ENCODE measurements at places on chromosomes 7 and 10.

GRCh38 chr10:129448539-129448938, 18.5 kb upstream of the MGMT start:
- DNase-seq, result no peak

DNA sequence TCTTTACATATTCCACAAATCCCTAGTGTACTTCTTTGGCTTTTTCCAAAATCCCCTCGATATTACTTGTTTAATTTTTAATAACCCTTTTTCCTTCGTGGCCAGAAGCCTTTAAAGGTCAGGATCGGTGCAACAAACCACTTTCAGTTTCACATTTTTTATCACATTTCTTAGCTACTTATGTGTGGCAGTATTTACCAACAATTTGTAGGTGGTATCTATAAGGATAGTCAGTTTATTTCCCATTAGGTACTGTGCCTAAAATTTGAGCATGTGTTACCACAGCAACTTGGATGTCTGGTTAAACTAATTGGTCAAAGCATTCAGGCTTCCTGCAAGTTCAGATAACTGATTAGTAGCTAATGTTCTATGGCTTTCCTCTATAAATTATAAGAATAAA, 104.9 kb downstream of the CDK14 start:
- DNase-seq, result no peak

DNA sequence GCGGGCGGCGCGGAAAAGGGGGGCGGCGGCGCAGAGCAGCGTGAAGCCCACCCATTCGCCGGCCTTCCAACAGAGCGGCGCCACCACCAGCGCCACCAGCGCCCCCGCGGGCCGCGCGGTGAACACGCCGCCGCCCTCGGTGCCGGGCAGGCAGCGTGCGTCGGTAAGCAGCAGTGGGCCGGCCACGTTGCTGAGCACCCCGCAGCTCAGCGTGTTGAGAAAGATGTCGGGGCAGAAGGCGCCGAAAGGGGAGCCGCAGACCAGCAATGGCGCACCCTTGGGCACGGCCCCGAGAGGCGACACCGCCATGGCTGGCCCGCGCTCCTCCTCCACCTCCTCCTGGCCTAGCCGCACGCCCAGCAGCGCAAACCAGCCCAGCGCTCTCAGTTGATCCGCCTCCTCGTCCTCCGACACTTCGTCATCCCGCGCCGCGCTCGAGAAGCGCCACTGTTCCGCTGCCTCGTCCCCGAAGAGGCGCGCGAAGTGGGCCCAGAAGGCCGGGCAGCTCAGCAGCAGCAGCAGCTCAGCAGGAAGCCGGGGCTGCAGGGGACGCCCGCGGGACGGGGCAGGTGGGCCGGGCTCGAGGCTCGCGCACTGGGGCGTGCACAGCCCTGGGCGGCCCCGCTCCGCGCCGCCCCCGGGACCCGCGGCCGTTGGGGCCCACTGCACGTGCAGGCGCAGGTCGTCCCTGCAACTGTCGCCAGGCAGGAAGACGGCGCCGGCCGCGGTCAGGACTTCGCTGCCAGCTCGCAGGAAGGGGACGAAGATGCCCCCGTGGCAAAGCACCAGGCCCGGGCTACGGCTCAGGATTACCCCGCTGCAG, 623 bp downstream of the TYSND1 start:
- DNase-seq, result no peak

GRCh38 chr7:128407751-128408708, 1.8 kb downstream of the IMPDH1 start:
- DNase-seq, result no peak

DNA sequence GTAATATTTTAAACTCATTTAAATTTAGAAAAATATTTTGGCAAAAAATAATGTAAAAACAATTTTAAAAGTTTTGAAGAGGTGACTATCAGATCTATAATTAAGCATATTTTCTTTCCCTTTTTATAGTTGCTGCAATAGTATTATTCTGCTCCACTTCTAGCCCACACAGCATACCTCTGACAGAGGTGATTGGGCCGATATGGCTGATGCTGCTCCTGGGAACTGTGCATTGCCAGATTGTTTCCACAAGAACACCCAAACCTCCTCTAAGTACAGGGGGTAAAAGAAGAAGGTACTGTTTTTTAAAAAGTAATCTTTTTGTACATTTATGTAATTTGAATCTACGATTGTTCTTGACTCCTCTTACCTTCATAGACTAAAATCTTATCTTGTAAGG, 110.1 kb downstream of the PHTF2 start:
- DNase-seq, result no peak

DNA sequence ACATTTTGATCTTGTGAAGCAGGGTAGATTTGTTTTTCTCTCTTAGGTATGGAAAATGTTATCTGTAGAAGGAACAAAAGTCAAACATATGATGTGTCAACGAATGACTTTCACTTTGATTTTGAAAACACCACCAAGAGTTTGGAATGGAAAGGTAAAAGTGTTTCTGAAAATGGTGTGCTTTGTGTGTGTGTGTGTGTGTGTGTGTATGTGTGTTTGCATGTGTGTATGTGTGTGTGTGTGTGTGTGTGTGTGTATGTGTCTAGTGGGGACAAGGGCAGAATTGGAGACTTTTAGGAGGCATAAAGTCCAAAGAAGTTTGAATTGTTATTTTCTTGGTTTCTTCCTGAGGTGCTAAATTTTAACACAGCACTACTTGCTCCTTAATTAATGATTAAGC, 115.4 kb upstream of the PRKCQ start:
- DNase-seq, result no peak

DNA sequence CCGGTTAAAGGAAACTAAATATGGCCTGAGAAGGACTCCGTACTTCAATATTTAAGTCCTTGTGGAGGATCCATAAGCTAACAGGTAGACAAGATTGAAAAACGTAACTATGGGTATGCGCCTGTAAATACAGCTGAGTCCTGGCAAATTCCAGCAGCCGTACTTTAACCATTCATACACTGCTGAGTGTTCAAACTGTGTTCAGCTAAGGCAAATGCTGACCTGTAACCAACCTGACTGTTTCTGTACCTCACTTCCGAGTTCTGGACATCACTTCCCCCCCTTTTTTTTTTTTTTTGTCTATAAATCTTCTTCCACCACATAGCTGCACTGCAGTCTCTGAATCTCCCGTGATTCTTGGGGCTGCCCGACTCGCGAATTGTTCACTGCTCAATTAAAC, 69.1 kb downstream of the SRPK2 start:
- no peak for DNase-seq

DNA sequence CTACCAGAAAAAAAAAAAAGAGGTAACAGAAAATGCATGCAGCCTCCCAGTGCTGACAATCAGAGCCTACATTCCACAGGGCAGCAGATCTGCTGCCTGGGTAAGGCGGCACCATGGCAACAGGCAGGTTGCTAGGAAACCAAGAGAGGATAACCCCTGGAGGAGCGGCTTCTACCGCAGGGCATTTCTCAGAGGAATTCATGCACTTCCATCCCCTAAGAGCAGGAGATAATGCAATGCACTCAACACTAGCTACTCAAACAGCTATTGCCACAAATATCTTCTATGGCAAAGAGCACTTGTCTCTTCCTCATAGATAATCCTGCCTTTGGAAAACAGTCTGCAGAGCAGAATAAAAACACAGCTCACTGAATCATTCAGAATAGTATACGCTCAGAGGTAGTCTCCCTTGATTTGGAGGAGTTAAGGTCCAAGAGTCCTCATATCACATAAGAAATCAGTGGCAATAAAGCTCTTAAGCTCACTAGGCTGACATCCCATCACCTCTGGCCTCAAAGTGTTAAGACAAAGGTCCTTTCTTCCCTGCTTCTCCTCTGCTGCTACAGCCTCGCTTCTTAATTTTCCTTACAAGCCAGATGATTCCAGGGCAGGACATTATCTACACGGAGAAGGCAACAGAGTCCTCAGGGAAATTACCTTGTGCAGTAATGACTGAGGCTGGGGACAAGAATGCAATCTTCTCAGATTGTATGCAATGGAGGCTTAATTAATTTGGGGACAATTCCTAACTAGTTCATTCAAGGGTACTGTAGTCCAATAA, 10.7 kb downstream of the PSAP start:
- DNase-seq, result no peak

DNA sequence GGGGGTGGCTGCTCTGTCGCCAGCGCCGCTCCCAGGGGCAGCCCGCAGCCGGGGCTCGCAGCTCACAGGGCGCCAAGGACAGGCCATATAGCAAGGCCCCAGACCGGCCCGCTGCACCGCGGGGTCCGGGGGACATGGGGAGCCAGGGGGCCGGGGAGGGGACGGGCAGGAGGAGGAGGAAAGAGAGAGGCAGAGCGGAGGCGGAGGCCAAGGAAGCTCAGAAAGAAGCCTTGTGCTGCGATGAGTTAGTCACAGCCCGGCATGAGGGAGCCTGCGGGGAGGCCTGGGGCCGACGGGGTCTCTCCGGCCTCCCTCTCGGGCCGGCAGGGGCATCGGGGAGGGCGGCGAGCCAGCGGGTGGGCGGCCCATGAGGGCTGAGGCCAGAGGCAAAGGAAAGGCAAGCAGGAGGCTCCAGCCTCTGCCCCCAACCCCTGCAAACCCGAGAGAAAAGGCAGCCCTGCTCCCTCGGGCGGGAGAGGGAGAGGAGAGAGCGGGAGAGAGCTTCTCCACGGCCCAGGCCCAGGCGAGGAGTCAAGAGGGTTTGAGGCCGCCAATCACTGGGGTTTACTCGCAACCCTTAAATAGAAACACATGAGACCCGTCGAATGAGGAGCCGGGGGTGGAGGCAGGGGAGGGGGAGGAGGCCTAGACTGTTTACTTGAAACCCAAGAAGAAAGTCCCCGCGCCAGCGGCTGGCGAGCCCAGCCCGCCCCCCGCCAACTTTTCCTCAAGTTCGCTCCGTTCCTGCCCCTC, 167.9 kb downstream of the NEURL1 start:
- DNase-seq, result no peak

DNA sequence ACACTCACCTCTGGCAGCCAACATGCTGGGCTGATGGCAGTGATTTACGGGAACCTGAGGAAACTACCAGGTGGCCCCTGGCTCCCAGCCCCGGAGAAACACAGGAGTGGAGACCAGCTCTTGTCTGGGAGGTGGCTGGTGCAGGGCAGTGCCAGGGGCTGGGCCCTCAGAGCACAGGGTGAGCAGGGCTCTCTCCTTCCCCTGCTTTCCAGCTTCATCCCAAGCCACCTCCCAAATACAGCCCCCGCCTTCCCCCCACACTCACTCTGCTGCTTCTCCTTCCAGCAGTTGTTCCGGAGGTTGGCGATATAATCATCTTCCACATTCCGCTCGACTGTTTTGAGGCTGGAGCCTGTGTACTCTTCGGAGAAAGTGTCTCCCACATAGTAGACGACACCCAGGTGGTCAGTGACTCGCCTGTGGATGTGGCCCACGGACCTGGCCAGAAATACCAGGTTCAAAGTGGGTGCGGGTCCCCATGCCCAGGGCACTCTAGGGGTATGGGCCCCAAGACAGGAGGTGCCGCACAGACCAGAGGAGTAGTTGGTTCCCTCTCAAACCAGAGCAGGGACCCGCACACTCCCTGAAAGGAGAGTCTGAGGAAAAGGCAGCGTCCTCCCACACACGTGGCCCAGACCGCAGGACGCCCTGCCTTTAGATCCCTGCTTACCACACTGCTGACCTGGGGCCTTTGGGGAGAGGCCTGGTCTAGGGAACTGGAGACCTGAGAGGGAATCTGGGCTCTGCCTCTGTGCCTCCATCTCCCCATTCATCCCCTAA, 18.3 kb downstream of the DNAJB12 start:
- DNase-seq, result no peak

DNA sequence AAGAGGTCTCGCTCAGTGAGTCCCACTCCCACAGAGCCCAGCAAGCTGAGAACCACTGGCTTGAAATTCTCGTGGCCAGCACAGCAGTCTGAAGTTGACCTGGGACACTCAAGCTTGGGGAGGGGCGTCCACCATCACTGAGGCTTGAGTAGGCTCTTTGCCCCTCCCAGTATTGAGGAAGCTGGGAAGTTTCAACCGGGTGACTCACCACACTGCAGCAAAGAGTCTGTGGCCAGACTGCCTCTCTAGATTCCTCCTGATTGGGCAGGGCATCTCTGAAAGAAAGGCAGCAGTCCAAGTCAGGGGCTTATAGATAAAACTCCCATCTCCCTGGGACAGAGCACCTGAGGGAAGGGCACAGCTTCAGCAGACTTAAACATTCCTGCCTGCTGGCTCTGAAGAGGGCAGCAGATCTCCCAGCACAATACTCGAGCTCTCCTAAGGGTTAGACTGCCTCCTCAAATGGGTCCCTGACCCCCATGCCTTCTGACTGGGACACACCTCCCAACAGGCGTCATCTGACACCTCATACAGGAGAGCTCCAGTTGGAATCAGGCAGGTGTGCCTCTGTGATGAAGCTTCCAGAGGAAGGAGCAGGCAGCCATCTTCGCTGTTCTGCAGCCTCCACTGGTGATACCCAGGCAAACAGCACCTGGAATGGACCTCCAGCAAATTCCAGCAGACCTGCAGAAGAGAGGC, 970.9 kb upstream of the LRRN3 start:
- no peak for DNase-seq

- no peak for DNase-seq
These were observed 48.5 kb upstream of the BHLHA15 start for GRCh38 chr7:98162758-98163157.

DNA sequence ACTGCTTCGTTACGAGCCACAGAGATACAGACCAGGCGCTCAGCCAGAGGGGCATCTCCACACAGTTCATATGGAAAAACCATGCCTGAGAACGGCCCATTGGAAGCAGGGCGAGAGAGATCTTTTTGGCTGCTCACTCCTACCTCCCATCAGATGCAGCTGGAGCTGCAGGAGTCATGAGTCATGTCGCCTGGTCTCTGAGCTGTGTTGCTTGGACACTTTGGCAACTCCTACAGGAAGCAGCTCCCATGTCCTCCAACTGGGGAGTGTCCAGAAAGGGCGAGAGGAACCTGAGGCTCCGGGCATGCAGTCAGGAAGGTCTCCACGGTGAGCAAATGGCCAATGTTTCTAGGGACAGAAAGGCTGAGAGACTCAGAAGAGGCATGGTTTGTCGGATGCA, 24.9 kb downstream of the INSIG1 start:
- no peak for DNase-seq

GRCh38 chr7:69517985-69518704, 80.1 kb upstream of the AUTS2 start:
- no peak for DNase-seq

GRCh38 chr7:33770576-33770975, 134.8 kb upstream of the BMPER start:
- DNase-seq, result no peak

- no peak for DNase-seq
These were observed 129.8 kb upstream of the PPP1R3A start for GRCh38 chr7:114048386-114049235.

DNA sequence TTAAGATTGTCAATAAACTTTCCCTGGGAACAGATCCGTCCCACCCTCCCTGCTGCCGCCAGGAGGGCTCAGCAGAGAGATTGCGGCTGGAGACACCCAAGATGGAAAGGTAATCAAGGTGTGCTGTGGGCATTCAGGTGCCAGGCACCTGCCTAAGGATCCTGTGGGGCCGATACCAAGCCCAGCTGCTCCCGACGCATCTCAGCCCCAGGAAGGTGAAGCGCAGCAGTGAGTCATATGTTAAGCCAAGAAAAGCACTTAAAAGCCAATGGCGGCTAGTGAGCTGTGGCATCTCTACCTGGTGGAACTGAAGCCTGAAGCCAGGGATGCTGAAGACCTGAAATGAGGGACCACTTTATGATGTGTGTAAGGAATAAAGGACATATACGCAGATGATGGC, 6.1 kb downstream of the WDR86 start:
- no peak for DNase-seq

- no peak for DNase-seq
These were observed 9.9 kb downstream of the TAS2R41 start for GRCh38 chr7:143487566-143487965.

GRCh38 chr10:122939856-122940543, 14.0 kb downstream of the C10orf88 start:
- DNase-seq, result no peak
